ENCODE measurements at places on chromosomes 7 and 10.

DNA sequence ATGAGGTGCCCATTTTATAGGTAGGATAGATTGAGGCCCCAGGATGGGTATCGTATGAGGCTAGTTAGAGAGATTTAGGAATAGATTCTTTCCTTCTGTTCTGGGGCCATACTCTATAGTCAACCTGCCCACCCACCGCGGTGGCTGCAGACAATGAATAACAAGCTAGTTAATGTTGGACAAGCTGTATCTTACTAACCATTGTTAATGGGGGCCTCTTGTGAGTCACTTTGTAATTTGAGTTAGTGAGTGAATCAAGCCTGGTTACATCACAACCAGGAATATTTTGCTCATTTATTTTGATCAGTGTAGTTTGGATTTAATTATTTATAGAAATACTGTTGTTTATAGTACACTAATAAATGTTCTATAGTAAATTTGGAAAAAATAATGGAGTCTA is 7.3 kb downstream of the SORCS3 start:
- DNase-seq, result no peak

DNA sequence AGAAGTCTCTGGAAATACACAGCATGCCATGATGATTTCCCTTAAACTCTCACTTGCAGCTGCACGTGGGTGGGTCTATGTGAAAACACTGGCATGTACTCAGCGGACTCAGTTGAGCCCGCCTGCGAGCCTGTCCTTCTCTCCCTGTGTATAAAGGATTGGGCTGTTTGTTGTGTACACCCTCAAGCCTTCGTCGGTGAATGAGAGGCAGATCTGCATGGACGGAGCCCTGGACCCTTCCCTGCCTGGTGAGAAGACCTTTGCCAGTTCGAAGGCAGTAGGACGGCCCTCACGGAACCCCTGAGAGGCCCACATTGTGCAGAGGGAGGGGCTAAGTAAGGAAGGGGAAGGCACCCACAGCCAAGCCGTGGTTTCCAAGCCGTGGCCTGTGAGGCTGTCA is 121.2 kb downstream of the WDFY4 start:
- no peak for DNase-seq

DNA sequence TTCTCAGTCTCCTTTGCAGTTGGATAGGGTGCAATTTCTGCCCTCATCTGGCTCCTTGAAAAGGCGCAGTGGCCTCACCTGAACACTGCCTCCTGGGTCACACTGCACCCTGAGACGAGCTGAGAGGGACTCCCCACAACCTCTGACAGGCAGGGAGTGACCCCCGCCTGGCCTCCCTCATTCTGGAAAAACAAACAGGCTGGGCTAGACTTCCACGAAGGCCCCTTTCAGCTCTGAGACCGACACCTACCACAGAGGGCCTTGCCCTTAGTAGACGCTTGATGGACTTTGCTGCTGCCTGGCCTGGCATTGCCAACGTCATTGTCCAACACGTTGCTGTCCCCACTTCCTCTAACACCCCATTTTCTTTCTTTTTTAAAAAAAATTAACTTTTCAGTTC is 8.6 kb downstream of the FAM241B start:
- no peak for DNase-seq

- no peak for DNase-seq
Measured at GRCh38 chr10:125056161-125057132, 103.9 kb downstream of the CTBP2 start.

GRCh38 chr10:6929148-6929830 is 349.2 kb upstream of the PRKCQ start:
- no peak for DNase-seq

DNA sequence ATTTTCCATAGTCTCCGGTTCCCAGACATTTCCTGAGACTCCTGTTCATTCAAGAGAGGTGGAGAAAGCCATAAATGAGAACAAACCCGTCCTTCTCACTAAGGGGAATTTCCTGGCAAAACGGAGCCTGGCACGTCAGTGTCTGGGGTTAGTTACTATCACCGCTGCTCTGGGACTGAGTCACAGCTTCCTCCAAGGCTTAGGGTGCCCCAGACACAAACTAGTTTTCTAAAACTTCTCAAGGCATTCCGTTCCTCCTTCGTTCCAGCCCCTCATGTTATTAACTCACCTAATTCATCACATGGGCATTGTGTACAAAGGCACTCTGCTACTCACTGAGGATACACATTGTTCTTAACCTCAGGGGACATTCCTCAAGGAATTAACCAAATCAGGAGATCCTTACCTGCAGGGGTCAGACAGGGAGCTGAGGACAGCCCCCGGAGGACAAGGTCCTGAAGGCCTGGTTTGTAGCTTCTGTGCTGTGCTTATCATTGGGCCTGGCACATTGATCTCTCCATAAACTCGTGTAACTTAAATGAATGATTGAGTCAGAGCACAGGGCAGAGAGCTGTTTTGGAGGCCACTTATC is 103.0 kb upstream of the KLF6 start:
- no peak for DNase-seq

GRCh38 chr10:92530421-92530820 is 43.5 kb downstream of the IDE start:
- no peak for DNase-seq

DNA sequence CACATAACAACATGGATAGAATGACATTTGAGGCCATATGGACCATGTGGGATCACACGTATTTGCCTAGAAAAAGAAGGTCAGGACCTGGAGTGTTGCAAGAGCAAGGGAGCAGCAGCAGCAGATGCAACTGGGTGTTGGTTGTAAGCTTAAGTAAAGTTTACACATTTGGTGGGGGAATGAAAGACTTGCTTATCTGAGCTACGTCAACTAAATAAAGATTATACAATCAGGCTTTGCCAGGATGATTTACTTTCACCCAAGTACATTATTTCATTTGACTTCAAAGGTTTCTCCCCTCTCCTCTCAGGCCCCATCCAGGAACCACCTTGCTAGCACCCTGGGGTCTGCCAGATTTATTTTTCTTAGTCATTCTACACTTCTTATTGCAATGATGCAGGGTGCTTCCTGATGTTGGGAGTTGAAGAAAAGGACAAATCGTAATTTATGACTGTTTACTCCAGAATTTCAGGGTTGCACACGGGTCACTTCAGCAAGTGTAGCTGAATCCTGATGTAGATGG is 591.9 kb upstream of the IGFBP3 start:
- DNase-seq, result no peak

Data from stimulated activated CD4-positive, alpha-beta T cell treated with anti-CD3 and anti-CD28 coated beads, Interleukin-15, amount 100 ng/mL, for 1 hour (primary cell).